ENCODE measurements at places on chromosomes 11 and 22. TPM values are rescaled to one million over a fixed set of nuclear protein-coding genes. Genes with fewer than 3 reads are reported as not detected.

DNA sequence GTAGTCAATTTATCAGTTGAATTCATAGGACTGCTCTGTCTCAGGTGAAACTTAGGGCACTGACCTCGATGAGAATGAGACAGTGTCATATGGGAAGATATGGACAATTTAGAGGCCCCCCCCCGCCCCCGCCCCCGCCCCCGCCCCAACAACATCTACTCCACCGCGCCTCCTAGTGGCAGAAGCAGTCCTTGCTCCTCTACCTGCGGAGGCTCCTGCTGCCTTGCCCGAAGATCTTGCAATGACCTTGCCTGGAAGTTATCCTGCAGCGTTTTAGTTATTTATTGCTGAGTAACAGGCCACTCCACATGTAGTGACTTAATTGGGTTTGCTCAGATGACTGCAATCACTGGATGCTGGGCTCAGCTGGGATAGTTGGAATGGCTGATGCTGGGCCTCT lies 15.2 kb downstream of the SERPINH1 start:
- peak; percentile 90 for DNase-seq

Gene ARHGAP8
- total RNA-seq = 24.8 TPM

GRCh38 chr22:46074771-46075551 lies 75.4 kb upstream of the PPARA start:
- peak; percentile 73 for DNase-seq

- peak; percentile 95 for DNase-seq
Measured at GRCh38 chr22:41444360-41445128, 2.1 kb downstream of the TOB2 start.

DNA sequence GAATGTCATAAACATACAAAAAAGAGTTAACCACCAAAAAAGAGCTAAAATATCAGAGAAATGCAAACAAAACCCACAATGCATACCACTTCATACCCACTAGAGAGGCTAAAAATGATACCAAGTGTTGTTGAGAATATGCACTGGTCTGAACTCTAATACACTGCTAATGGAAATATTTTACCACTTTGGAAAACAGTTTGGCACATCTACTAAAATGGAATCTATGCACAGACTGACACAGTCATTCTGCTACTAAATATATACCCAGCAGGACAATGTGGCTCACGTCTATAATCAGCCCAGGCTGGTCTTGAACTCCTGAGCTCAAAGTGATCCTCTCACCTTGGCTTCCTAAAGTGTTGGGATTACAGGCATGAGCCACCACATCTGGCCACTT lies 18.0 kb downstream of the MAPK1 start:
- DNase-seq = no peak

GRCh38 chr11:117281159-117281558 lies 10.0 kb upstream of the BACE1-AS start:
- DNase-seq = no peak

DNA sequence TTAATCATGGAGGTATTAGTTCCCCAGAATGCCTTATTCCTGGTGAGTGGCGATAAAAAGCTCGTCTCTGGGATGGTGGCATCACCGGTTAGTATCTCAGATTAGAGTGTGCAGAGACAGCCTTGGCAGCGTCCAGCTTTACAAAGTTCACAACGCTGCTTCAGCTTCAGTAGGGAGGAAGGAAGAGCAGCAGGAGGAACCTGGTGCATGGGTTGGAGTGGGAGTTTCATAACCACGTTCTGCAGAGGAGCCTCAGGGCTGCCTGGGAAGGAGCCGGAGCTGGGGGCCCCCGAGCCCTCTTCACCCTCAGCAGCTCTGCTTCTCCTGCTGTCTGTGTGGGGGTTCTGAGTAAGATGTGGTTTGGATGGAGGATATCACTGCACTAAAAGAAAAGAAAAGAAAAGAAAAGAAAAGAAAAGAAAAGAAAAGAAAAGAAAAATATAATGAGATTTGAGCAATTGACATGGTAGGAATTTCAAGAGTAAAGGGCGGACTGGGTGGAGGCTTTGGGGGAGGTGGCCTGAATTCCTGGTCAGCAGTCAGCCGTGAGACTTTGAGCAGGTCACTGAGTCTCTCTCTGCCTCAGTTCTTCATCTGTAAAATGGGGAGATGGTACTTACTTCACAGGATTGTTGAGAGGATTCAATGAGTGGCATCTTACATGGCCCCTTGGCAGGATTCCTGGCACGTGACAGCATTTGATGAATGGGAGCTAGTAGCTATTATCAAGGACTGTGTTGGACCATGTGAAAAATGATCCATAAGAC lies 6.5 kb downstream of the ASPHD2 start:
- DNase-seq = no peak

Gene OR4D5
- total RNA-seq = not detected

Gene TIMP3
- 5.0 TPM for total RNA-seq

GRCh38 chr11:134170177-134170918 lies 53.4 kb downstream of the NCAPD3 start:
- DNase-seq = no peak

GRCh38 chr11:64970731-64971151 lies 1.2 kb downstream of the MAJIN start:
- no peak for DNase-seq

- no peak for DNase-seq
Measured at GRCh38 chr11:1966531-1966930, 19.4 kb downstream of the MRPL23 start.

Gene NEU3
- 15.3 TPM for total RNA-seq

DNA sequence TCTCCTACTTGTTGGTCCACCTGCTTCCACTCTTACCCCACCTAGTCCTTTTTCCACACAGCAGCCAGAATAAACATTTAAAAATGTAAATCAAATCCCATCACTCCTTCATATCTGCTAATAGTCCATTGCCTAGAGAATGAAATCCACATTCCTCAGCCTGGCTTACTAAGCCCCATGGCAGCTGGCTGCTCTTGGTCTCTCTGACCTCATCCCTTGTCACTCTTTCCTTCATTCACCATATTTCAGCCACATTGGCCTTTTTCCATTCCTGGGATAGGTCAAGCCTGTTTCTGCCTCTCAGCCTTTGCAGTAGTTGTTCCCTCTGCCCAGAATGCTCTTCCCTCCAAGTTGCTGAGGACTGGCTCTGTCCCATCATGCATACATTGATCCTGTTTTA lies 512.8 kb downstream of the INSC start:
- no peak for DNase-seq

Gene NXPE4
- total RNA-seq = not detected

DNA sequence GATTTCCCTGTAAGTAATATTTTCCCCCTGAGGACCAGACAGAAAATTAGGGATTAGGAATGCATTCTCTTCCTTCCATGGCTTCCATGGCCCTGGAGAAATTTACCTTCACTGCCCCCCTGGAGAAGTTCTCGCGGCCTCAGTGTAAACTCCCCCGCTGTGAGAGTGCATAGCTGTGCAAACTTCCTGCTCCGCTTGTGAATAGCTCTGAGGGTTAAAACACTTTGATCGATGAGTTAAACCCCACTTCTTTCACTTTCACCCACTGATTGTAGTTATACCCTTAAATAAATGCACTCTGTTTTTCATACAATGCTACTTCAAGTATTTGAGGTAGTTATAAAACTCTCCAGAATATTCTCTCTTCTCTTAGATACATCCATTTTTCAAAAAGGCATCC lies 190.8 kb downstream of the DSCAML1 start:
- no peak for DNase-seq

DNA sequence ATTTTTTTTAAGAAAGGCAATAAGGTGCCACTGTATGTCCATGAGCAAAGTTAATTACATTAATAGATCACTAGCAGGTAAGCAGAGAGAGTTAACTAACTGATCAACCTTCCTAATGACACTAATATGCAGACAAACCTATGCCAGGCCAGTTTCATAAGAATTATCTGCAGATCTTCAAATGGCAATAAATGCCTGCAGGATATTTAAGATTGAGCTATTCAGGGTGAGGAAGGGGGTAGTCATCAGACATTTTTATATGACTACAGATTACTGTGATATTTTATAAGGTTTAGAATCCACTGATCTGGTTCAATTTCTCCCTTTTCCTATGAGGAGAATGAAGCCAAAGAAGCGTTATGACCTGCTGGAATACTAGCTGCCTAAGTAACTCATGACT lies 30.2 kb downstream of the CARD18 start:
- DNase-seq = no peak
